ENCODE measurements at places on chromosomes 3 and 15.

- DNase-seq, result no peak
Observed at GRCh38 chr3:21310161-21310560, 440.8 kb downstream of the ZNF385D start.

DNA sequence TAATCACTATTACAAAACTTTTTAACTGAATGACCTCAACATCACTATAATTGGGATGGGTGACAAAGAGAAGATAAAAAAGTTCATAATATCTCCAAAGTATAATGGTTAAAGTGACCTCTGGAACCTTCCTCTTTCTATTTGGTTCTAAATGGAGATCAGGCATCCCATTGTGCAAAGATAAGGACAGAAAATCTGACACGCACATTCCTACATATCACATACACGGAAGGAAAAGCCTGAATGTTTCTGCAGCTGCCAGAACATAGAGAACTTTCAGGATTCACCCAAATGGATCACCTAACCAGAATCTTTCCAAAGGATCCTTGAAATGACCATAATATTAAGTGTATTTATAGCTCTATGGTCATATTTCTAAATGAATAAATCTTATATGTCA is 128.2 kb downstream of the TFDP2 start:
- DNase-seq, result no peak

- DNase-seq, result no peak
Observed at GRCh38 chr15:68615301-68615700, 36.5 kb downstream of the CORO2B start.

GRCh38 chr3:140252812-140253656 is 318.0 kb downstream of the CLSTN2 start:
- no peak for DNase-seq

DNA sequence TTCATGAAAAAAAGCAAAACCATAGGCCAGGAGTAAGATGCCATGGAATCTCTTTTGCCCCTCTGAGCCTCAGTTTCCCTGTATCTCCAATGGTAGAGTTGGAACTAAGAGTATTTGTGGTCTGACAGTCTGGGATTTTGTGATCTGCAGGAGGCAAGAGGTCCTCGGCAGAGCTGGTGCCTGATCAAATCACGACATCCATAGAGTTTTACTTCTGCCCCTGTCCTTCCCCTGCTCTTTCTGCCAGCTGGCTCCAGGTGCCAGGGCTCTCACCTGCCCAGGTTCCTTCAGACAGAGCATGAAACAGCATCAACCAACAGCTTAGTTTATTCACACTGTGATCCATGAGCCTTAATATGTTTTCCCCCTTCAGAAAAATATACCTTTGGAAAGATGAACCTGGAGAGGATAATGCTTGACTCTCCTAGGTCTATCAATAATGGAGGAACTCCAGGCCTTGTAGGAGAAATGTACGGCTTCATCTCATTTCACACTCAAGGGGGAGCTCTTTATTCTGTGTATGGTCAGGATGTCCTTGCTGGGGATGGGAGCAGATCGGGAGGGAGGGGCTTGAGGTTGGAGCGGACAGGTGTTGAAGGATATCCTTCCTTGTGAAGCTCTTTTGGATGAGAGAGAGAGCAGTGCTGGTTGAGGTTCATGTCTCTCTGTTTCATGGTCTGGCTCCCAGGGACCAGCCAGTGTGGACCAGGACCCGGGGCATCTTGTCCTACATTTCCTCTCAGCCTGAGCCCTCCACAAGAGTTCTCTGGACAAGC is 309.9 kb downstream of the RPLP1 start:
- no peak for DNase-seq

- no peak for DNase-seq
Observed at GRCh38 chr3:172678068-172678467, 32.8 kb downstream of the NCEH1 start.

DNA sequence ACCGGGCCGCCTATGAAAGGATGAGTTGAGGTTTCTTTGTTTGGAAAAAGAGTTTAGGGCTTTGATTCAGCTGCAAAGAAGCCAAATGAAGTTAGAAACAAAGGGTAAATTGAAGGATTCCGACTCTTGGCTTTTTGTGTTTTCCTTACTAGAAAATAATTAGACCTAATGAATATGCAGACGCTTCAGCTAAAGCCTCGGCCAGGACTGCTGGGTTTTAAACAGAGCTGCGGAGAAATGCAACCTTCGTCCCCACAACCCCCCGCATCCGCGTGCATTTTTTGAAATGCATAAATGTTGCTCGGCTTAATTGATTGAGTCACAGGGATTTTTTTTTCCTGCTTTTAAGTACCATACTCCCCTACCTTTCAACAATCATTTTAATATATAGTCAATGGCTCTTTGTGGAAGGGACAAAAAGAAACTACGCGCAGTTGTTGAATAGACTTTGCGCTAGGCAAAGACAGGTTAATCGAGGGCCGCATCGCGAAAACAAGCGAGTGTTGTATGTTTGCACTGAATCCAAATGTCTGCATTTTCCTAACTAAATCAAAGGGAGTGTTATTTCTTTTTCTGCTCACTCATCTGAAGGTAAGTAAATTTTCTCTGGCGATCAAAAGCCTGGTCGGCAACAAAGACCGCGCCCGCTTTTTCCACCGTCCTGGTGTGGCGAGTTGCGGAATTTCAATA is 1.3 kb upstream of the ZIC4 start:
- peak; percentile 53 for DNase-seq
